Effector memory CD4-positive, alpha-beta T cell (primary cell): ENCODE measurements at places on chromosomes 13 and 19.
A peak's percentile ranks its signal among the peaks of the same experiment; 100 is the strongest.

DNA sequence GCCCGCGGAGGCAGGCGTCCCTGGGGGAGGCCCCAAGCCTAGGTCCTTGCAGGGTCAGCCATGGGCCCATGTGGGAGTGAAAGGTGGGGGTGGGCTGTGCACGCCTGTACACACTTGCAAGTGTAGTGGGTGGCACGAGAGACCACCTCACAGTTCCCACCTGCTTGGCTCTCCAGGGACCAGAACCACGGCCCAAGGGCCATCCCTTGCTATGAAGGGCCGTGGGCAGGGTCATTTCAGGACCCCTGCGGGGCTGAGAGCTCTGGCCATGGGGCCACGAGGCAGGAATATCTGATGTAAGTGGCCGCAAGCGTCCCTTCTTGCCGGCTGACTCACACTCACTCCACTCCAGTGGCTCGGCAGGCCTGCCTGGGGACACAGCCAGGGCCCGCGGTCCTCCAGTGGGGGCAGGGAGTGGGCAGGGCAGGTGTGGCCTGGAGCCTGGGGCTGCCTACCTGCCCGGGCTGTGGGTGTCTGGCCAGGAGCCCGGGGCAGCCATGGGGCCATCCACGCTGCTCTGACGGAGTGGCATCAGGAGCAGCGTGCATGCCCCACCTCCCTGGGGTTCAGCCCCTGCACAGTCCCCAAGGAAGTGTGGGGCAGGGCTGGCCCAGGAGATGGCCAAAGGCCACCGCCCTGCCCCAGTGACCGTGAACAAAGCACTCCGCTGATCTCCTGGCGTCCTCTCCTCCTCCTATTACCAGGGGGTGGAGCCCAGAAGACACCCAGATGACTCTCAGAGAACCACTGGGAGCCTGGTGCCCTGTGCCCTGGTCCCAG lies 8.6 kb upstream of the MKNK2 start:
- peak overlapping the region; percentile 96 for H3K27ac ChIP-seq
- no peaks in the 10 kb centered on the region for H3K27me3 ChIP-seq
- no peak overlapping the region for H3K4me3 ChIP-seq
- H3K36me3 ChIP-seq, result no peaks in the 10 kb centered on the region

DNA sequence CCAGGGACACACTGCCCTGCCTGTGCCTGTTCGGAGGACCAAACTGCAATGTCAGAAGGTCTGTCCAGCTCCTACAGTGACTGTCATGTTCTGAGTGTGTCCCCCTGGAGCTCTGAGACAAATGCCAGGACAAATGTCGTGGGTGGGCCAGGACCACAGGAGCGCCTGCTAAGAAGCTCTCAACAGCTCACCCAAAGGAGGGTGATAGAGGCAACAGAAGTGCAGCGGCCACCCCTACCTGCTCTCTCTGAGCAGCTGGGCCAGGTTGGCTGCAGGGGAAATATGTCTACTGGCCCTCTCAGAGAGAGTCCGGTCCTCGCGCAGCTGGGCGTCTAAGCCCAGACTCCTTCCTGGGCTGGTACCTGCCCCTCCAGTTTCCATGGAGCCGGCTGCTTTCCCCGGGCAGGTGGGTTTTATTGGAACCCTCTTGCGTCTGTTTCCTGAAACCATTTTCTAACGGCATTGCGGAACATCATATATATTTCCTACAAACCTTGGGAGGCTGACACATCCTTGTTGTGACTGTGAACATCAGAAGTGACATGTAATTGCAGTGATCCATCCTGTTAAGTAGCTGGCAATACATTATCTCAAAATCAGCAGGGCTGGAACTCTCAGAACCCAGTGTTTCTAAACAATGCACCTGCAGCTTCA lies 78.1 kb downstream of the CHST8 start:
- no peaks in the 10 kb centered on the region for H3K27me3 ChIP-seq
- no peak overlapping the region for H3K4me3 ChIP-seq
- no peak for DNase-seq

GRCh38 chr19:18232540-18233223 lies 6.4 kb upstream of the PDE4C start:
- no peak overlapping the region for H3K4me3 ChIP-seq
- no peaks in the 10 kb centered on the region for H3K36me3 ChIP-seq
- no peak overlapping the region for H3K27ac ChIP-seq
- DNase-seq, result no peak
- H3K4me1 ChIP-seq, result no peaks in the 10 kb centered on the region
- peaks cover 43% of the 10 kb centered on the region for H3K27me3 ChIP-seq

- H3K27ac ChIP-seq, result no peak overlapping the region
- no peaks in the 10 kb centered on the region for H3K36me3 ChIP-seq
- H3K4me3 ChIP-seq, result no peak overlapping the region
- no peak for DNase-seq
- H3K27me3 ChIP-seq, result no peaks in the 10 kb centered on the region
These were observed 46.2 kb downstream of the CACNA1A start for GRCh38 chr19:13460045-13460444.
